NCI-H1048 (cell line): ENCODE measurements at places on chromosomes 3 and 15.

DNA sequence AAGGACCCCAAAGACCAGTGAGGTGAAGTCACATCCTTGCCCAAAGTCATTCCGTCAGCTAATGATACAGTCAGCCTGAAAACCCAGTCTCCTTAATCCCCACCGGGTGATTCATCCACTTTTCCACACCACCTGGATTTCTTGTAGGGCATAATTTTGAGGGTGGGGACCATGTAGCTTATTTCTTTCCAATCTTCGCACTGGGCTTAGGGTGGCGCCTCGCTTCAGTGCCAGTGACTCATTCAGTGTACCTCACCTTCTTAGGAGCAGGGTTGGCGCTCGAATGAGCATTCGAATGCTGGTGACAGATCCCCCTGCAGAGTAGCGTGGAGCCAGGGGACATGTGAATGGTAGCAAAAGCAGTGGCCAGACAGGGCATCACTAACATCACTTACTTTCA is 24.0 kb downstream of the BMF start:
- DNase-seq, result no peak

- no peak for DNase-seq
Measured at GRCh38 chr15:54032066-54032465, 53.8 kb downstream of the UNC13C start.

GRCh38 chr15:43777267-43777914 is 625 bp upstream of the ELL3 start:
- DNase-seq, result peak; percentile 71

- DNase-seq, result no peak
Measured at GRCh38 chr3:116306149-116306548, 139.1 kb downstream of the LSAMP start.

DNA sequence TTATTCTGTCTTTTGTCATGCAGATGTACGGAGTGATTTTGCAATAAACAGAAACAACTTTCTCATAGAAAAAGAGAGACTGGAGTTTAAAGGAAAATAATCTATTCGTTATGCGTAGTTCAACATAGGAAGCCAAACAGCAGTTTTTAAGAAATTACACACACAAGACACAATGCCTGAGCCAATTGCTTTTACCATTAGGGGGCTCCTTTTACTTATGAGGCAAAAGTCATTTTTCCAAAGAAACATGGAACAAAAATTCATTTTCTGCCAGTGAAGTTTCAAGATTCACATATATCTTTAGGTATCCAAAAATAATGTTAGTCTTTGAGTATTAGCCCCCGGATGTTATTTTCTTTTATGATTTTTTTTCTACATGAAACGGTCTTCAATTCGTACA is 10.7 kb downstream of the CNTN6 start:
- no peak for DNase-seq

DNA sequence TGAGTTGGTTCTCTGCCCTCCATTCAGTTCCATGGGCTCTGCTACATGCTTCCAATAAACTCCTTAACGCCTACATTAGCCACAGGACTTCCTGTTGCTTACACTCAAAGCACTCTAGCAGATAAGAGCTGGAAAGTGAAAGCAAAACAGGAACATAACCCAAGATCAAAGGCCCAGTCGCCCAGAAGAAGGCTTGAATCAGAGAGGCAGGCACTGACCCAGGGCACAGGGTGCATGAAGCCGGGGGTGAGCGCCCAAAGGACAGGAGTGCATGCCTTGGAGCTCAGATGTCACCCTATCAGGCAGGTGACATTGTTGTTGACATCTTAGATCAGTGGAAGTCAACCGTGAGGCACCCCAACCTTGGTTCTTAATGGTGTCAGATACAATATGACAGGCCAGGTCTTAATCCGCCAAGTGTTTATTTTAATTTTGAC is 235.1 kb downstream of the UACA start:
- DNase-seq, result no peak

GRCh38 chr3:40242216-40242615 is 67.3 kb upstream of the EIF1B start:
- DNase-seq, result no peak

DNA sequence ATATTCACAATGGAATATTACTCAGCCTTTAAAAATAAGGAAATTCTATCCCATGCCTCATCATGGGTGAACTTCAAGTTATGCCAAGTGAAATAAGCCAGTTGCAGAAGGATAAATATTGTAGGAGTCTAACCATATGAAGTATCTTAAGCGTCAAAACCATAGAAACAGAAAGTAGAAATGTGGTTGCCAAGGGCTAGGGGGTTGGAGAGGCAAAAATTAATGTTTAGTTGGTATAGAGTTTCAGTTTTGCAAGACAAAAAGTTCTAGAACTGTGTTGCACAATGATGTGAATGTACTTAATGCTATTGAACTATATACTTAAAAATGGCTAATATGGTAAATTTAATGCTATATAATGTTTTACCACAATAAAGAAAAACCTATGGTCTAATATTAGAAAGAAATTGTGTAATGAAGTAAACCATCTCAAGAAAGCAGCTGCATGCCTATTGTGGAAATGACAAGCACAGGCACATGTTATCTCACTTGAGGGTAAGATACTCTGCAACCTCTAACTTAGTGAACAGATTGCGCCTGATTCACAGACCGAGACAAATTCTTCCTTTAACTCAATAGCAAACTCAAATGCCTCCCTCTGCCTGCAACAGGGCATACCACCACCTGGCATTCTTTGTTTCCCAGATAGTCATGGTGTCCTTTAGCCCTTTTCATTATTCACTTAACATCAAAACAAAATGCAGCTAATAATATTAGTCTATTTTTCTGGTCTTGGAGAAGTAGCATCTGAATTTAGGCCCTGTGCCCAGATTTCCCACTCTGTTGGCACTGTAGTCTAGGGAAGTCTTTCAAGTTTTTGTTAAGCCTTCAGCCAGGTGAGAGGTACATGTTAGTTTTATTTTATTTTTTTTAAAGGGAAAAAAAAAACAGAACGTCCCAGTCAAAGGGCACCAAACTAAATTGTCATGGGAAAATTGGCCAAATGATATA is 80.2 kb upstream of the ACP3 start:
- no peak for DNase-seq

GRCh38 chr3:42051384-42052131 is 39.6 kb upstream of the TRAK1 start:
- DNase-seq, result no peak
